HT-29 (cell line): ENCODE measurements at places on chromosomes 6 and 20. TPM values are rescaled to one million over a fixed set of nuclear protein-coding genes. Genes with fewer than 3 reads are reported as not detected.

- peak; percentile 12 for DNase-seq
Measured at GRCh38 chr20:48791014-48791413, 36.8 kb downstream of the PREX1 start.

DNA sequence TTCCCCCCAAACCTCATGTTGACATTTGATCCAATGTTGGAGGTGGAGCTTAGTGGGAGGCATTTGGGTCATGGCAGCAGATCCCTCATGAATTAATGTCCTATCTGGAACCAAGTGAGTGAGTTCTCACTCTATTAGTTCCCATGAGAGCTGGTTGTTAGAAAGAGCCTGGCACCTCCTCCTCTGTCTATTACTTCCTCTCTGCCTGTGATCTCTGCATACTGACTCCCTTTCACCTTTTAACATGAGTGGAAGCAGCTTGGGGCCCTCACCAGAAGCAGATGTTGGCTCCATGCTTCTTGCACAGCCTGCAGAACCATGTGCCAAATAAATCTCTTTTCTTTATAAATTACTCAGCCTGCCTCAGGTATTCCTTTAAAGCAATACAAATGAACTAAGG, 127.3 kb upstream of the RALGAPA2 start:
- DNase-seq: no peak

GRCh38 chr6:83341765-83342164, 89.1 kb downstream of the ME1 start:
- DNase-seq: no peak

ARMH2 gene
- total RNA-seq: not detected in 2 replicates

UQCC2 gene
- total RNA-seq: 43.4 and 49.0 TPM in 2 replicates

LINC00237 gene
- total RNA-seq: not detected in 2 replicates
